CD4-positive, alpha-beta T cell (primary cell): ENCODE measurements at places on chromosomes 5 and 9.
A peak's percentile ranks its signal among the peaks of the same experiment; 100 is the strongest.

DNA sequence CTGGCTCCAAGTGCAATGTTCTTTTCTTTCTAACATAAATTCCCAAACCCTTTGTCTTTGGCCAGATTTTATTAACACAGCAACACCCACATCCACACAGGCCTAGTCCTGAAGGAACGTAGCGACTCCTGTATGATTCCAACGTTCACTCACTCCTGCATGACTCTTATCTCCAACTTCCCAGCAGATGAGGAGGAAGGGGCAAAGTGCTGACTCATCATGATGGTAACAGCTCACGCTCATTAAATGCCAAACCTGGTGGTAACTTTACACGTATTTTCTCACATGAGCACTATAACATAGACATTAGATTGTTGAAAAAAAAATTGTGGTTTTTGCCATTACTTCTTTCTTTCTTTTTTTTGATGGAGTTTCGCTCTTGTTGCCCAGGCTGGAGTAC, 1349.5 kb downstream of the EFNA5 start:
- DNase-seq, result no peak

GRCh38 chr5:56026863-56027300, 32.1 kb upstream of the IL6ST start:
- no peak for DNase-seq

GRCh38 chr9:100459963-100460362, 13.0 kb upstream of the TMEFF1 start:
- DNase-seq, result no peak

GRCh38 chr5:140357726-140358093, 2.3 kb upstream of the SLC4A9 start:
- DNase-seq, result peak; percentile 78

DNA sequence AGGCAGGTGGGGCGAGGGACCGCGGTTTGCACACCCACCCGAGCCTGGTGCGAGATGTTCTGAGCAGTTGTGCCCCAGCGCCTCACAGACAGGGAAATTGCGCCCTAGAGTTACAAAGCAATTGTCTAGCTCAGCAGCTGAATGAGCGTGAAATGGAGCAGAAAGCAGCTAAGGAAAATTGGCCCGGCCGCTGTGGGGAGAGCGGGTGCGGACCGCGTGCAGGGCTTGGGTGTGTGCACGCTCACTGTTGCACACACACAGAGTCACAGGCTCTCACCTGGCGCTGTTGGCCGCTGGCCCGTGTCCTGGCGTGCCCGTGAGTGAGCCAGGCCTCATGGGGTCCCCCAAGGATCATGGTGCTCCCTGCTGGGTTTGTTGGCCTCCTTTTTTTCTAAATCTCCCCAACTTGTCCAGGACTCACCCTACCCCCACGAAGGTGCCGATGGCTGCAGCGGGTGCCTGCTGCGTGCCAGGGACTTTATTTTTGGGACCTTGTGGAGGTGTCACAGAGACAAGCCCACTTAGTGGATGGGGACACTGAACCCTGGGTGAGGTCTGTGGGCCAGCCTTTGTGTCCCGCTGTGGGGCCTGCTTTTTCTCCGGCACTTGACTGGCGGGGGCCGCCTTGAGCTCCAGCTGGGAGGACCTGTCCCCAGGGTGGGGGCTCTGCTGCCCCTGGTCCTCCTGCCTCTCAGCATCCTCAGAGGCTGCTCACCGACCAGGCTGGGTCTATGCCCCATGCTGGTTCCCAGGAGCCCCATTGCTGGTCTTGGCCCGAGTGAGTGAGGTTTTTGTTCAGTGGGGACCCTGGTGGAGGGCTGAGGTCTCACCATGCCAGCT, 5.2 kb downstream of the RXRA start:
- DNase-seq, result no peak

DNA sequence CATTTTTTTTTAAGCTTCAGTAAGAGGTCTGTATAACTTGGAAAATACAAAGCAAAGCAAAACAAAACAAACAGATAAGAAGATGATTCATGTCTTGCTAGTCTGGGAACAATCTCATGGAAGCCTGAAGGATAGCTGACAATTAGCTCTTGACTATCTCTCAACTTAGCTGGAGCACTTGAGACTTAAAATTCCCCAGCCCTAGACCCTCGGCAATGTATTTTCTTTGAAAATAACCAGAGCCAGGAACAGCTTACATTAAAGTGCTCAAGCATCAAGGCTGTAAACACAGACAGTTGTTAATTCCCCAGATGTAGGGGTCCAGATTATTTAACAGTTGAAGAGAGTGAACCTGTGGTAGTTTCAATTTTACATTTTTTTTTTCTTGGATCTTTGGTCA, 82.9 kb downstream of the TMEM252 start:
- no peak for DNase-seq

DNA sequence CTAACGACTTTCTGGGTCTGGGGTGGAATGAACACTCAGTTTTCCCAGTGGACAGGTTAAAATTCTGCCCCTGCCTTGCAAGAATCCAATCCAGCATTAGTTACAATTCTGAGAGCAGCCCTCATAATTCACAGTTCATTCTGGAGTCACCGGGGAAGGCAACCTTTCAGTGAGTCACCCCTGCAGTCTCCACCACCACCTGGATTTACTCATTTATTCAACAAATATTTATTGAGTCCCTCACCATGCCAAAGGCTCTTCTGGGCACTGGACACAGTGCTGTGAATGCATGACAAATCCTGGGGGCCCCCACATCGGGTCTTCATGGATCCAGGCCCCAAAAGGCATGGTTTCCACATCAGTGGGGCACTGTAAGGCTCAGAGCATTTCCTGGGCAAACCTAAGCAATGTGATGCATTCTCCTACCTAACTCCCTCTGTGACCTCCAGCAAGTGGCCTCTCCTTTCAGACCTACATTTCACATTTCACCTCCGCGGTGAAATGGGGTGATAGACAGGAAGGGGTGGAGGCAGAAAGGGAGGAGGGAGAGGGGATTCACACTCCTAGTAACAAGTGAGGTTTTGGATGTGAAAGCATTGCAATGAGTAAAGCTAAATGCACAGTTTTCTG, 6.4 kb upstream of the MSX2 start:
- no peak for DNase-seq
